Neural progenitor cell (in vitro differentiated cells): ENCODE measurements at places on chromosomes 7 and 10. TPM values are rescaled to one million over a fixed set of nuclear protein-coding genes. Genes with fewer than 3 reads are reported as not detected.

DNA sequence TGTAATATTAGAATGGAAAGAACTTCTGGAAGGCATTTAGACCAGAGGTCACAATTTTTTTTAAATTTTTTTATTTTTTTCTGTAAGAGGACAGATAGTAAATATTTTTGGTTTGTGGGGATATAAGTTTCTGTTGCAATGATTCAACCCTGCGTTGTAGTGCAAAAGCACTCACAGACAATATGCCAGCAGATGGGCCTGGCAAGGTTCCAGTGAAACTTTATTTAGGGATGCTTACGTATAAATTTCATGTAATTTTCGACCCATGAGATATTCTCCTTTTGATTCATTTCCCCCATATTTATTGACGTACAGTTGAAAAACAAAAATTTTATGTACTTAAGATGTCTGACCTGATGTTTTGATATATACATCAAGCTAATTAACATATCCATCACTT lies 72.8 kb upstream of the NMT2 start:
- H3K27ac ChIP-seq = no peak overlapping the region
- no peak overlapping the region for H3K4me3 ChIP-seq
- no peaks in the 10 kb centered on the region for H3K36me3 ChIP-seq
- no peak for DNase-seq

DNA sequence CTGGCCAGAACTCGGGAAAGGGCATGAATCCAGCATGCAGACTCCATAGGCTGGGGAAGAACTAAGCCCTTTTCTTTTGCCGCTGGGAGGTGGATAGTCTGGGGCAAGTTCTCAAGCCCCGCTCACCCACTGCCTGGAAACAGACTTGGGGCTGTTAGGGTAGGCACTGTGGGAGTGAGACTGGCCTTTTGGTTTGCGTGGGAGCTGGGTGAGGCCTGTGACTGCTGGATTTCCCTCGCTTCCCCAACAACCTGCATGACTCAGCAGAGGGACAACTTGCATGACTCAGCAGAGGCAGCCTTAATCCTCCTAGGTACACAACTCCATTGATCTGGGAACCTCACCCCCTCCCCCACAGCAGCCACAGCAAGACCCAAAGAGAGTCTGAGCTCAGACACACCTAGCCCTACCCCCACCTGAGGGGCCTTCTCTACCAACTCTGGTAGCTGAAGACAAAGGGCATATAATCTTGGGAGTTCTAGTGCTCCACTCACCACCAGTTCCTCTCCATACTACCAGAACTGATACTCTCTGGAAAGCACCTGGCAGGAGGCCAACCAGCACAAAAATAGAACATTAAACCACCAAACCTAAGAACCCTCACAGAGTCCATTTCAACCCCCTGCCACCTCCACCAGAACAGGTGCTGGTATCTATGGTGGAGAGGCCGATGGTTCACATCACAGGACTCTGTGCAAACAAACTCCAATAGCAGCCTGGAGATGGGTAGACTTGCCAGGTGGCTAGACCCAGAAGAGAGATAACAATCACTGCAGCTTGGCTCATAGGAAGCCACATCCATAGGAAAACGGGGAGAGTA lies 81.4 kb upstream of the LAMB4 start:
- no peak for DNase-seq
- no peaks in the 10 kb centered on the region for H3K27me3 ChIP-seq
- no peaks in the 10 kb centered on the region for H3K4me1 ChIP-seq

GRCh38 chr7:26145238-26145637 lies 6.8 kb upstream of the NFE2L3 start:
- DNase-seq = no peak
- H3K27ac ChIP-seq = no peak overlapping the region
- H3K4me1 ChIP-seq = no peaks in the 10 kb centered on the region
- no peak overlapping the region for H3K4me3 ChIP-seq
- H3K27me3 ChIP-seq = peaks cover 7% of the 10 kb centered on the region

CDH23 gene
- 5.9 and 10.3 TPM in 2 replicates for total RNA-seq
